ENCODE measurements at places on chromosomes 3 and 15. TPM values are rescaled to one million over a fixed set of nuclear protein-coding genes. Genes with fewer than 3 reads are reported as not detected.

- no peak for DNase-seq
These were observed 498.7 kb downstream of the EPHA3 start for GRCh38 chr3:89606151-89606550.

GRCh38 chr3:71492974-71493771 is 90.4 kb downstream of the FOXP1 start:
- DNase-seq: no peak

GRCh38 chr15:76756381-76756780 is 148.8 kb downstream of the SCAPER start:
- DNase-seq: no peak

DNA sequence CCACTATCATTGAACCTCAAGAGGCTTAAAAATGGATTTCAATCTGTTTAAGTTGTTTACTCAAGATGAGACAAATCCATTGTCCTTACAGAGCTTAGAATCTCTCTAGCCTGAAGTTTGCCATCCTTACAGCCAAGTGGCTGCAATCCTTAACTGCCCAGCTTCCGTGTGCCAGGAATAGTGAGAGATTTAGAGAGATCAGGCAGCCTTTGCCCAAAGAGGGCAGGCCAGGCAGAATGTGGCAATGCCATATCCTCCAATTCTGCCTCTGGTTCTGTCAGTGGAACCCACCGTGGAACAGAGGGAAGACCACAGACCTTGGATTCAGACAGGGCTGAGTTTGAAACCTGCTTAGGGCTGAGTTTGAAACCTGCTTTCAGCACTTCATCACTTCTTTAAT is 374.3 kb downstream of the VPS13C start:
- DNase-seq: no peak

- no peak for DNase-seq
These were observed 1308.0 kb downstream of the ROBO1 start for GRCh38 chr3:78459796-78460195.

- no peak for DNase-seq
These were observed 1.5 kb upstream of the NCK1 start for GRCh38 chr3:136860541-136860940.

- no peak for DNase-seq
These were observed 2.1 kb upstream of the AMOTL2 start for GRCh38 chr3:134376385-134376765.

DNA sequence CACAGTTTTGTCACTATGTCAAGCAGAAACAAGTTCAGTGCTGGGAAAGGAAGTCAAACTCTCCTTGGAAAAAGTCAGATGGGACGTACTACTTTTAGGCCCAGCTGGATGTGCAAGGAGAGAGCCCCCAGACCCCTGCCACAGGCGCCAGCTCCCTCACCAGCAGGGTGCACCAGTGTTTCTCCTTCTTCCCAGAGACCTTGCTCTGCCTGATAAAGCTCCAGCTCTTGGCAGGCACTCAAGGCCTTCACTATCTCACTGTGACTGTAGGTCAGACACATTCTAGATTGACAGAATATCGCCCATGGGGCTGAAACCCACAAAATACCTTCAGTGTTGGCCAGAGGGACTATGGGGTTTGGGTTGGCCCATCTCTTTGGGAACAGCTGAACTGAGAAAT is 54.8 kb upstream of the CHRNB4 start:
- no peak for DNase-seq

GRCh38 chr15:86135041-86135440 is 55.4 kb downstream of the AGBL1 start:
- no peak for DNase-seq

GRCh38 chr3:148615382-148615781 is 82.3 kb upstream of the AGTR1 start:
- DNase-seq: no peak

DNA sequence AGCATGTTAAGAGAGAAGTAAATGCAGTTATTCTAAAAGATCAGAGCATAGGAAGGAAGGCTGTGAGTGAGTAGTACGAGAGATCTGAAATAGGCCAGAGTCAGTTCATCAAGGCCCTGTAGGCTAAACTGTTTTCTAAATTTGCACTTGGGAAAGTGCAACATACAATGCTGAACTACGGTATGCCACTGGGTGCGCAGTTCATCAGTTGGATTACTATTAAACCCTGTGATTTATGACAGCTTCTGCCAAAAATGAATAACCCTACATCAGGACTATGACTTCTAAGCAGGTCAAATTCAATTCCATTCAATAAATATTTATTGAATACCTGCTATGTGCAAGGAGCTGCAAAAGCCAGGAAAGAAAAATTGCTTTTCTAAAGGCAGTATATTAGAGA is 10.8 kb downstream of the CBLB start:
- DNase-seq: no peak

GRCh38 chr3:135125171-135125801 is 330.2 kb downstream of the EPHB1 start:
- no peak for DNase-seq

DNA sequence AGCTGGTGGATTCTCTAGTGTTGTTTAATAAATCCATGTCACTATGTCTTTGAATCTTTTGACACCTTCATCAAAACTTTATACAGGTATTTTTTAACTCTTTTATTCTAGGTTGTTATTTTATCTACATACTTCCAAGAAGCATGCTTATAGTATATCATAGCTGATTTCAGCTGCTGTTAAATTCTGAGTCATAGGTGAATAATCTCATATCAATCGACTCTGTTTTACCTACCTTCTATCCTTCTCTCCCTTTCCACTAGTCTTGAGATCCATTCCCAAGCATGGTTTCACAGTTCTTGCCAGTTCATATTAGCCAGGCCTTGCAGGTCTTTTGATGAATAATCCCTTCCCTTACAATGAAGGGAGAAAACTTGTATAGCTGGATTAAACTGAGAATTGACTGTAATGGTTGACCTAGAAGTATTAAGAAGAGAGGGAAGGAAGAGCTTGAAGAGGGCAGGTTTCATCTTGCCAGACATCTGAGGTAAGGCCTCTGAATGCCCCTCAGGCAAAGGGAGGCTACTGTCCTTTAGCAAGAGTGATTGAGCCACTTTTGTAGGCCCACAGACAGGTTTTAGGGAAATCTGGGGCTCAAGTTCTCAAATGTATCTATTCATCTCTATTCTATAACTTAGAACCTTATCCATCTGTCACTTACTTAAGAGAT is 146.4 kb downstream of the EPHA6 start:
- DNase-seq: no peak

DNA sequence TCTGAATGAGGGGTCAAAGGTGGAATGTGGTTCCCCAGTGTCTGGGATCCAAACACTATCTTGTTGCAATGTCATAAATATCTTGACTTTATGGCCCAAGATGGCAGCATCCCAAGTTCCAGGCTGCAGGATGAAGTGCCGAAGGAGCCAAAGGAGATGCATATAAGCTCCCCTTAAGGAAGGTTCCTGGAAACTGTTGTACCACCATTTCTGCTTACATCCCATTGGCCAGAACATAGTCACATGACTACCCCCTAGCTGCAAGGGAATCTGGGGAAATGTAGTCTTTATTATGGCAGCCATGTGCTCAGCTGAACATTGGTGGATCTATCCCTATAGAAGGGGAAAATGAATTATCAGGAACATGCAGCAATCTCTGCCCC is 54.3 kb downstream of the BDH1 start:
- DNase-seq: no peak

DNA sequence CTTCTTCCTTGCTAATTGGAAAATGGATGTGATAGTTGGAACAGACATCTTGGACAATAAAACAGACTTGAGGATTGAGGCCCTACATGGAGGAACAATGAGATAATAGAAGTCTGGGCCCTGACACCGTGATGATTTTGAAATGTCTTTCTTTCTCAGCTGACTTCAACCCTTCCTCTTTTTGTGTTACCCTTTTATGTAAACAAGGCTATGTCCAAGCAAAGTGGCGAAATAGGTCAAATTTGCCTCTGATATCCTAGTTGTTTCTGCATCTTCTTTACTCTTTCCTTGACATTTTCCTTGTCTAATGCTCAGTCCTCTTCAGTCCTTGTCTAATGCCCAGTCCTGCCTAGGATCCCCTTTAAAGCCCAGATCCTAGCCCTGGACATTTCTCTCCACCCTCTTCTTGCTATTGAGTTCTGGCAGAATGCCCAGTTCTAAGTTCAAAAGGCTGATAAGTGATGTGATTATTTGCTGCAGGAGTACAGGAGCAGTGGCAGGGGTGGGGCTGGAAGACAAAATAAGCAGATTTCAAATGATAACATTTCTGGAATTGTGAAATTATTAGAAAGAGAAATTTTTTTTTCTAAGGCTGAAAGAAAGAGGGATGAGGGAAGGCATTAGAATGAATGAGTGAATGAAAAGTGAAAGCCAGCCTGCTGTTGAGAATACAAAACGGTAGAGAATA is 6.5 kb upstream of the VPS8 start:
- no peak for DNase-seq

GRCh38 chr3:146033950-146034349 is 127.0 kb downstream of the PLOD2 start:
- DNase-seq: no peak

GRCh38 chr3:139129892-139130291 is 85.2 kb upstream of the PRR23C start:
- DNase-seq: no peak

DNA sequence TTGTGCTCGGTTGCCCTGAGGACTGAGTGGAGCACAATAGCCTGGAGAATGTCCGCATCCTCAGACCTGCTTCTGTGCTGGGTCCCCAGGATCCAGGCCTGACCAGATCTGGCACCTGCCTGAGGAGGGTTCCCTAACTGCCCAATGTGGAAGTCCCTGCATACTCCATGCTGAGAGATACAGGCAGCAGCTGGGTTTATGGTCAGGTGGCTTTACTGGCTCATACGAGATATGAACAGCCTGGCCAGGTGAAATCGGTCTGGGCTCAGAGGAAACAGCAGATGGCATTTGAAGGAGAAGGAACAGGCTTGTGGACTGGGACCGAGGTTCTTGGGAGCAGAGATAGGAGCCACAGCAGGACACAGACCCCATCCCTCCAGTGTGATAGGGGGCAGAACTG is 18.2 kb upstream of the KIF23 start:
- DNase-seq: no peak

DNA sequence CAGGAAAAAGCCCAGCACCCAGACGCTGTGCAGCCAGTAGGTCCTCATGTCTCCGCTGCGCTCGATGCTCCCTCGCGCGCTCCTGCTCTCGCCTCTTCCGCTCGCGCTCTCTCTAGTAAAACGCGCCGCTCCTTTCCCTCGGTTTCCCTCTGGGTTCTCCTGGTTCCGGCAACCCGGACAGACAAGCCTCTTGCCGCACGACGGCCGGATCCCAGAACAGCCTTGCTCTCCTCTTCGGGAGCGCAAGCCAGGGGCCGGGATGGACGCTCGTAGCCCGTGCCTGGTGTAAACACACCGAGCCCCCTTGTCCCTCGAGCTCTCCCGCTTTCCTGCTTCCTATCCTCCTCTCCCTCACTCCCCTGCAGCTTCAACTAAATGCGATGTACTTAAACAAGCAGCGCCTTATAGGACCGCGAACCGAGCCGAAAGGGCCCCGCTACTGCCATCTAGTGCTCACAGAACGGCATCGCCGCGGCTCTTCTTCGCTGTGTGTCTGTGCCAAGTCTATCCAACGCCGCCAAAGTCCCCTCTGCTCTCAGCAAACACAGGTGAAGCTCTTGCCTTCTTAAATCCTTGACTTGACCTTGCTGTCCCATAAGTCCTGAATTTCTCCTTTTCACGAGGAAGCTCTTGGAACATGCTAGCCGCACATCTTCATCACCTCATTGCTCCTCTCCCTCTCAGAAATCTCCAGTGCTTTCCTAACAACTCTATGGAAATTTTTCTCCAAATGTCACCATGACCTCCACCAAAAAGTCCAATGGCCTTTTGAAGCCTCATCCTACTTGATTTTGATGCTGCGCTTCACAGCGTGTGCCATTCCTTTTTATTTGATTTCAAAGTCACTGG is 1037.2 kb downstream of the IGSF11 start:
- peak; percentile 83 for DNase-seq

DNA sequence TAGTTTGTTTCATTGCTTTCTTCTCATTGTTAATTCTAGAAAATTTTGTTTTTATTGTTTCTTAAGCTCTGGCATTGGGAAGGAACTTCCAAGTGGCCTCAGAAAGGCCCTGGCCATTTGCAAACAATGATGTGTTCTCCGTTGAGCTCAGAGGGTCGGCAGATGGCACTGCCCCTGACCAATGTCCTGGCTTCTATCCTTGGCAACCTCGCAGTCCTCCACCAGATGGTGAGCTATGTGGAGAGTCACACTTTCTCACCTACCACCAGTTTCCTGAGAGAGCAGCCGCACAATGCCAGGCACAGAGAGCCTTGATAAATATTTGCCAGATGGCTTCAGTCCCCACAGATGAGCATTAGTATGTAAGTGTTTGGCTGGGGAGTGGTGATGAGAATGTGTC is 343.7 kb downstream of the EPHB1 start:
- no peak for DNase-seq

DNA sequence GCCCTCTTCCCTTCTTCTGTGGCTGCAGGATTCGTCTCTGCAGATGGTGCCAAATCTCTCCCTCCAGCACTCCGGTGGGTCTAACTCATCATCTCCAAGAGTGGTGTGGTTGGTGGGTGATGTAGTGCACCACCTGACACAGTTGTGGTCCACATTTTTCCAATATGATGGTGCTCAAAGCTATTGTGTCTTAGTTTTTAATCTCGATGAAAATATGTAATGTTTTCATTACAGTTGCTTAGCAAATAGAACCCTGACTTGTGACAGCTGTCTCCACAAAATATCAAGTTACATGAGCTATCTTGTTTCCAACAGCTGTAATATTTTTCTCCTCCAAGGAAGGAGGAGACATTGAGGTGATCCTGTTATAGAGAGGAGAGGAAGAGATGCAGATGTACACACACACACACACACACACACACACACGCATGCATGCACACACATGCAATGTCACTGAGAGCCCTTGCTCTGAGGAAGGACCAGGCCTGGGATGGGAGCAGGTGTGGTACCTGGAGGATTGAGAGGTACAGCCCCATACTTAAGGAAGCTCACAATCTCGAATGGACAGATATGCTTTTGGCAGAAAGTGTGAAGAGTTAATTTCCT is 15.7 kb upstream of the ESYT3 start:
- DNase-seq: no peak

- DNase-seq: no peak
These were observed 331.4 kb upstream of the CCDC54 start for GRCh38 chr3:107045791-107046190.

- DNase-seq: no peak
These were observed 170.4 kb upstream of the LPP start for GRCh38 chr3:187983484-187984124.

The FGD5 gene
- total RNA-seq: 23.2 TPM

The ACAN gene
- 1.6 TPM for total RNA-seq

The BCL2A1 gene
- total RNA-seq: 0.83 TPM

The XYLB gene
- 19.3 TPM for total RNA-seq

The GASK1A gene
- total RNA-seq: 14.6 TPM

The LPCAT4 gene
- 100 TPM for total RNA-seq

Data from ureter (tissue), 1 donor.